Left lung (tissue), 14 donors: ENCODE measurements at places on chromosomes 4 and X. TPM values are rescaled to one million over a fixed set of nuclear protein-coding genes. Genes with fewer than 3 reads are reported as not detected.

Gene HTT-AS
- polyA plus RNA-seq = not detected

Gene PLP1
- 12.8 TPM for polyA plus RNA-seq

DNA sequence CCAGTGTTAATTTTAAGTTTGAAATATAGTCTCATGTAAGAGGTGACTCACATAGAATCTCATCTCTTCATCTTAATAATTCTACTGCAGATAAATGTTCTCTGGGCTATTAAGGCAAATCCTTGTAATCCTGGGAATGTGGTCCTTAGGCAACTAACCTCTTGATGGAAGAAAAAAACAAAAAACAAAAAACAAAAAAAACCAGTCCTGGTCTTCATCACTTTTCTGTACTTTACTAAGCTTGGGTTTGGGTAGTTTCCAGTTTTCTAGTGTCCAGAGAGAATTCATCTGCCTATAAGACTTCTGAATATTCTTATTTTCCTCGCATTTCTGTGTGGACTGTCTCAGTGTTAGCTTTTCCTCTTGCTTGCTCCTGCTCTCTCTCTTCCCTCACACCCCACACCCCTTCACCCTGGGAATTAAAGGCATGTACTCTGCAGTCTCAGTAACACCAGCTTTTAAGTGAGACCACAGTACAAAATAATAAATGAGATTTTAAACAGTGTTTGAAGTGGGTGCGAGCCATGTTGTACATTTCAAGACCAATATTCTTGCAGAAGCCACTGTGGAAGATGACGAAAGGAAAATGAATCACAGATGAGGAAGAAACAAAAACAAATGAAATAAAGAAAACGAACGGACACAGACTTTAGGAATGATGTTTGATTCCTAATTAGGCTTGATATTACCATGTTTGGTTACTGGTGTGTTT is 51.7 kb downstream of the HAND2 start:
- H3K4me3 ChIP-seq = no peak overlapping the region
- no peak for DNase-seq

- no peaks in the 10 kb centered on the region for H3K4me1 ChIP-seq
- H3K27ac ChIP-seq = no peak overlapping the region
- H3K27me3 ChIP-seq = no peaks in the 10 kb centered on the region
- H3K4me3 ChIP-seq = no peak overlapping the region
Measured at GRCh38 chrX:139875841-139876240, 57.0 kb downstream of the ATP11C start.

DNA sequence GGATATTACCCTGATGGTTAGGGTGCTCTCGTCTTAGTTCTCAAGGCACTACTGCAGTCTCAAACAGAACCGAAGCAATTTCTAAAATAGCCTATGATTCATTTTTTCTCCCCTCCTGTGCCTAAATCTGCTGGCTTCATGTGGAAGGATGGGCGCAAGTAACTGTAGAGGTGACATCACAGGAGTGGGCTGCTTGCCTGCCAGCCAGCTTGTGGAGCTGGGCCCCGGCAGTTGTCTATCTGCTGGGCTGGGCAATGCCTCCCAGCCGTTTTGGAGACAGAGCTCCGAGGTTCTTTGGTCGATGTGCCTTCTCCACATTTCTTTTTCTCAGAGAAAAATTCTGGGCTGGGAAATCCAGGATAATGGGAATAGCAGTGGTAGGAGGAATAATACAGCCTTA is 34.3 kb upstream of the CITED1 start:
- H3K27me3 ChIP-seq = no peaks in the 10 kb centered on the region
- no peaks in the 10 kb centered on the region for H3K4me1 ChIP-seq
- DNase-seq = no peak
- H3K4me3 ChIP-seq = no peak overlapping the region
- no peak overlapping the region for H3K27ac ChIP-seq

DNA sequence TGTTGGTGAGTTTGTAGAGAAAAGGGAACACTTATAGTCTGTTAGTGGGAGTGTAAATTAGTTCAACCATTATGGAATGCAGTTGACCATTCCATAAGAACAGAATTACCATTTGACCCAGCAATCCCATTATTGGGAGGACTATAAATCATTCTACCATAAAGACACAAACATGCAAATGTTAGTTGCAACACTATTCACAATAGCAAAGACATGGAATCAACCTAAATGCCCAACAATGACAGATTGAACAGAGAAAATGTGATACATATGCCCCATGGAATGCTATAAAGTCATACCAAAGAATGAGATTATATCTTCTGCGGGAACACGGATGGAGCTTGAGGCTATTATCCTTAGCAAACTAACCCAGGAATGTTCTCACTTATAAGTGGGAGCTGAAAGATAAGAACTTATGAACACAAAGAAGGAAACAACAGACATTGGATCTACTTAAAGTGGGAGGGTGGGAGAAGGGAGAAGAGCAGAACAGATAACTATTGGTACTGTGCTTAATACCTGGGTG is 1819.2 kb upstream of the ADGRL3 start:
- H3K4me3 ChIP-seq = no peak overlapping the region
- H3K27ac ChIP-seq = no peak overlapping the region
- H3K27me3 ChIP-seq = no peaks in the 10 kb centered on the region
